ENCODE measurements at places on chromosomes 13 and 19. TPM values are rescaled to one million over a fixed set of nuclear protein-coding genes. Genes with fewer than 3 reads are reported as not detected.

Gene ZNF723
- 0.59 TPM for total RNA-seq

Gene RPS15
- 2,953 TPM for total RNA-seq

Gene SLC1A6
- 18.5 TPM for total RNA-seq

Gene TLE6
- 0.70 TPM for total RNA-seq

Gene SERPINE3
- total RNA-seq = 0.17 TPM

Gene ALDH16A1
- total RNA-seq = 62.3 TPM

Gene USPL1
- total RNA-seq = 17.9 TPM

Gene RNF225
- 0.87 TPM for total RNA-seq

DNA sequence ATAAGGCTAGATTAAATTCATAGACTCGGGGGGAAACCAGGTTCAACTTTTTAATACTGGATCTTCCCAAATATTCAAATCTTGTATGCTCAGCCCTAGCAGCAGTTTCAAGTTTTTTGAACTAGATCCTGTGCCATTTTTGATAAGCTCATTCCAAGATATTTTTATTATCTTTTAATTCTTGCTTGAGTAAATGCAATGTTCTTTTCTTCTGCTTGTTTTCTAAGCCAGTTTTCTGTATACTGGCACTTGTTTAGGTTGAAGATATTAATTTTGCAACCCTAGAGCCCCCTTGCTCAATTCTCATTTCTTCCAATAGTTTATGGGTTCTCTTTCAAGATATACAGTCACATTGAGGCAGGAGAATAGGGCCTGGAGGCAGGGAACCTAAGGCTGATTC lies 13.1 kb upstream of the PNMA8C start:
- DNase-seq = no peak

DNA sequence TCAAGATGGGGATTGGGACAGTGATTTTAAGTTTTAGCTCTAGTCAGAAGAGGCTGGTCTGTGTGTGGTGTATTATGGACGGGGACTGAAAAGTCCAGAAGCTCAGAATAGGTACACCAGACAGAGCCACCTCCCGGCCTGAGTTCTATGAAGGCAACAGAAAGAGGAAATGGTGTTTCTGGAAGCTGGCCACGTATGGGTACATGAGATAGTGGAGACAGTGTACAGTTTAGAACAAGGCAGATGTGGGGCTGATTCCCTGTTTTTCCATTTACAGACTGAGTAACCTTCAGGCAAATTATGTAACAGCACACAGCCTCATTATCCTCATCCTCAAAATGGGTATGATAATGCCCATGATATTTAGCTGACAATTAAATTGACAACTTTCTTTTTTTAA lies 1.3 kb downstream of the ZNF175 start:
- DNase-seq = no peak

GRCh38 chr19:35332817-35333216 lies 3.8 kb downstream of the CD22 start:
- DNase-seq = peak; percentile 12

DNA sequence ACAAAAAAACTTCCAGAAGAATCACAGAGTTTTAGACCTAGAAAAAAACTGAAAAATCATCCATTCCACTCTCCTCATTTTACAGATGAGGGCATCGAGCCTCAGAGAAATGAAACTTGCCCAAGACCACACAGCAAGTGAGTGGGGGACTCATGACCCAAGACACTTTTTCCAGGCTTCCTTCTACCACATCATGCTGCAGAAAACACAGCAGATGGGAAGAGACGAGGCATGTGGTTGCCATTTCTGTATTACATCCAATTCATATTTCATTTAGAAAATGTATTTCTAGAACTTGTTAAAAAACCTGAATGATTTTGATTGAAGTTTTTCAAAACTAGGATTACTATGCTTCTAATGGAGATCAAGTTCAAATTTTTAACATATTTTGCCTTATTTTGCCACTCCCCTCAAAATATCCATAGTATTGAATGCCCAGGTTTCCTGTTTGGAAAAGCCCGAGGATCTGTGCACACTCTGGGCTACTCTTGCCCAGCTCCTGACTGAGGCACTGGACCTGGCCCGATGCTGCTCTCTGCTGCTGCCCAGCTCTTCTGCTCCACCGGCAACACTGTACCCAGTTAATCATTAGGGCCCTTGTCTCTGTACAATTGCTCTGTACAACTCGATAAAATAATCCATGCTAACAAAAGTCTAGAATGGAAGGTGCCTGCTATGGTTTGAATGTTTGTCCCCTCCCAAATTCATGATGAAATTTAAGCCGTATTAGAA lies 157.4 kb downstream of the EFNB2 start:
- no peak for DNase-seq

- DNase-seq = no peak
These were observed 1.2 kb downstream of the SELENOW start for GRCh38 chr19:47779524-47780214.

GRCh38 chr19:6779206-6779605 lies 6.7 kb downstream of the VAV1 start:
- no peak for DNase-seq

DNA sequence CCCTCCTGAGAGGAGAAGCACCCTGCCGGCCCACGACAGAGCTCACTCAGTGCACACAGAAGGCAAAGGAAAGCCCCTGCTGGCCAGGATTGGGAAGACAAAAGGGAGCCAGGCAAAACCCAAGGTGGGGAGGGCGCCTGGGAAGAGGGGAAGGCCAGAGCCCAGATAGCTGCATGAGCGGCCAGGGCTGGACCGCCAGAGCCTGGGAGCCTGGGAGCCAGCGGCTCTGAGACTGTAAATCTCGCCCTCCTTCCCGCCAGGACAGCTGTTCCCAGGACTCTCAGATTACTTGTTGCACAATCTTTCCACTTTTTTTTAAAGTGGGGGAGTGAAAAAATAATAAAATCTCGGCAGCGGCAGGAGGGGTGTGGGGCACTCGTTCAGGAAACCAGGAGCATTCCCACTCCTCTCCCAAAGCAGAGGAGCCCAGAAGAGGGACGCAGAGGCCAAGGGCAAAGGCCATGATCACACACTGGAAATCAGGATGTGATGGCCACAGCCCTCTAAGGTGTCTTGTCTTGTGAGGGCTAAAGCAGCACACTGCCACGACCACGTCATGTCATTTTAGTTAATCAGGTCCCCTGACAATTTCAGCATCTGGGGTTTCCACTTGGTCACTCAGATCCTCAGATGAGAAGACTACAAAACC lies 19.6 kb upstream of the EPHX3 start:
- peak; percentile 93 for DNase-seq

DNA sequence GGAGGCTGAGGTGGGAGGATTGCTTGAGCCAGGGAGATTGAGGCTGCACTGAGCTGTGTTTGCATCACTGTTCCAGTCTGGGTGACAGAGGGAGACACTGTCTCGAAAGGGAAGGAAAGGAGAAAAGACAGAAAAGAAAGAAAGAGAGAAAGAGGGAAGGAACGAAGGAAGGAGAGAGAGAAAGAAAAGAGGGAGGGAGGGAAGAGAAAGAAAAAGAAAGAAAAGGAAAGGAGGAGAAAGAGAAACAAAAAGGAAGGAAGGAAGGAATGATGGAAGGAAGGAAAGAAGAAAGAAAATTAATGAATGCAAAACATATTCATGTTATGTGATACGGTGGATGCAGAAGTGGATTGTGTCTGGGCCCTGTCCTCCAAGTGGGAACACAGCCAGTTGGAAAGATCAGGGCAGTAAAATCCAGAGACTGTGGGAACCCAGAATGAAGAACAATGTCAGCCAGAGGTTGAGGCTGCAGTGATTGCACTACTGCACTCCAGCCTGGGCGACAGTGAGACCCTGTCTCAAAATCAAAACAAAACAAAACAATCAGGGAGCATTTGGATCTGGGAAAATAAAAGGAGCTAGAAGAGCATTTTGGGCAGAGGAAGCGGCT lies 6.2 kb downstream of the PHLDB3 start:
- DNase-seq = no peak

GRCh38 chr13:63438951-63439350 lies 2023.3 kb upstream of the PCDH20 start:
- DNase-seq = peak; percentile 6

DNA sequence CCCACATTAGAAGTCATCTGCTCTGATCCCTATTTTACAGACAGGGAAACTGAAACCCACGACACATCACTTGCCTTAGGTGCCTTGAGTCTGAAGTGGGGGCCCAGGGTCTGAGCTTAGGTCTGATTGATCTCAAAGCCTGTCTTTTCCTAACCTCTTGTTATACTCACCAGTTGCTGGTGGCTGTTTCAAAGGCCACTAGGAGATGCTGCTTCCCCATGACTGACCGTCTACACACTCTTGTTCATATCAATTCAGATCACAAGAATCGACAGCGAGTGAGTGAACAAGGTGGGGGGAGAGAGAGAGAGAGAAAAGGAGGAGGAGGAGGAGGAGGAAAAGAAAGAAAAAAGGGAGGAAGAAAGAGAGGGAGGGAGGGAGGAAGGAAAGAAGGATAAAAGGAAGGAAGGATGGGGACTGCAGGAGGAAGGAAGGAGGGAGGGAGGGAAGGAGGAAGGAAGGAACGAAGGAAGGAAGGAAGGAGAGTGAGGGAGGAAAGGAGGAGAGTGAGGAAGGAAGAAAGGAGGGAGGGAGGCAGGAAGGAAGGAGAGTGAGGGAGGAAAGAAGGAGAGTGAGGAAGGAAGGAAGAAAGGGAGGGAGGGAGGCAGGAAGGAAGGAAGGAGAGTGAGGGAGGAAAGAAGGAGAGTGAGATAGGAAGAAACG lies 3.3 kb downstream of the OR10H1 start:
- DNase-seq = no peak

GRCh38 chr13:59843040-59843439 lies 320.7 kb downstream of the DIAPH3 start:
- peak; percentile 16 for DNase-seq

DNA sequence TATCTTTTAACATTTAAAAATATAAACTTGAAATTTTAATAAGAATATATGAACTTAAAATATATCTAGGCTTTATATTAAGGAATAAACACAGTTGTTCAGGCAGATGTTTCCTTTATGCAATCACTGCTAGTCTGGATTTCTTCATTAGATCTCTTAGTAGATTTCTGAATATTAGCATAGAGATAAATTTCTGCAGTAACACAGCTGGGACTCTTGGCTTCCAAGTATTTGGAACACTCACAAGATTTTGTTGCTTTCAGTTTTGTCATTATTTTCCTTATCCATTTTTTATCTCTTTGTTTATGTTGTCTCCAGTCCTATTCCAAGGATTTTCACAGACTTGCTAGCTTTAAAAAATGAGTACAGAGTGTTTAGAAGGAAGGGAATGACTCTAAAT lies 857.1 kb downstream of the GPC5 start:
- DNase-seq = no peak

- DNase-seq = no peak
These were observed 31.4 kb downstream of the CCDC122 start for GRCh38 chr13:43848001-43848649.

DNA sequence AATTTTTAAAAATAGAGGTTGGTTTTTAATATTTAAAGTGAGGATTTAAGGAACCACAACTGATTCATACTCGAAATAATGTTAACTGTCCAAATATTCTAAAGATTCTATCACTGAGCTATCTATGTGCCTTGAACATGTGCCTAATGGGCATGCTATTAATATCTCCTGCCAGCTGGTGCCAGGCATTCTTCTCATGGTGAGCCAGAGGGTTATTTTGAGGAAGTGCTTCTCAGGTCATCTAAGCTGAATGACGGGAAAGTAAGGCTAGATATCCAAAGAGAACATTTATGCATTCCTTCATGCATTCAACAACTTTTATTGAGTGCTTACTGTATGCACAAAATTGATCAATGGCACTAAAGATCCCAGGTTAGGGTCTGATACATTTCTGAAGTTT lies 138.2 kb downstream of the PIBF1 start:
- DNase-seq = no peak

- no peak for DNase-seq
These were observed 2.9 kb upstream of the TCF3 start for GRCh38 chr19:1655131-1655981.

DNA sequence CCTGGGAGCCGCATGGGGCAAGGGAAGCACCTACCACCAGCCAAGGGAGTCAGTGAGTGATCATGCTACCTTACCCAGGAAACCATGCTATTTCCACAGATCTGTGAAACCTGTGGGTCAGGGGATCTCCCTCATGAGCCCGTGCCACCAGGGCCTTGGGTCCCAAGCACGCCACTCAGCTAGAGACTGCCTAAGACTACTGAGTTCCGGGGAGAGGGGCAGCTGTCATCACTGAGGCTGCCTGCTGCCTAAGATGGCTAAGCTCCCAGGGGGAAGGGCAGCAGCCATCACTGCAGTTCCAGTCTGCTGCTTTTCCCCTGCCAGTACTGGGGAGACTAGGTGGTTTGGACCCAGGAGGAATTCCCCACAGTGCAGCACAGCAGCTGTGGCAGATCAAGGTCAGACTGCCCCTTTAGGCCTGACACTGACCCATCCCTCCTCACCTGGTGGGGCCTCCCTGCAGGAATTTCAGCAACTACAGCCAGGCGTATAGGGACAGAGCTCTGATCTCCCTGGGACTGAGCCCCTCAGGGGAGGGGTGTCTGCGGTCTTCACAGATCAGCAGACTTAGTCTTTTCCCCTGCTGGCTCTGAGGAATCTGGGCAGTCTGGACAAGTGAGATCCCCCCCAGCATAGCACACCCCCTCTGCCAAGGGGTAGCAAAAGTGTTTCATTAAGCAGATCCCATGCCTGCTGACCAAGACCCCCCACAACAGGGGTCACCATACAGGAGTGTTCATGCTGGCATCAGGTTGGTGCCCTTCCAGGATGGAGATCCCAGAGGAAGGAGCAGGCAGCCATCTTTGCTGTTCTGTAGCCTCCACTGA lies 26.9 kb downstream of the VSTM2B start:
- no peak for DNase-seq

GRCh38 chr13:45949161-45949560 lies 97.6 kb upstream of the SIAH3 start:
- DNase-seq = no peak

- DNase-seq = no peak
These were observed 1.7 kb downstream of the COMP start for GRCh38 chr19:18789422-18789869.

GRCh38 chr19:1262623-1263123 lies 6.5 kb upstream of the CIRBP start:
- peak; percentile 64 for DNase-seq

Measured in GM23338 (cell line).